ENCODE measurements at places on chromosomes 7 and 10.

- no peak for DNase-seq
Measured at GRCh38 chr10:75399461-75400162, 2.0 kb downstream of the ZNF503 start.

- no peak for DNase-seq
Measured at GRCh38 chr10:70186571-70186970, 16.3 kb upstream of the SAR1A start.

DNA sequence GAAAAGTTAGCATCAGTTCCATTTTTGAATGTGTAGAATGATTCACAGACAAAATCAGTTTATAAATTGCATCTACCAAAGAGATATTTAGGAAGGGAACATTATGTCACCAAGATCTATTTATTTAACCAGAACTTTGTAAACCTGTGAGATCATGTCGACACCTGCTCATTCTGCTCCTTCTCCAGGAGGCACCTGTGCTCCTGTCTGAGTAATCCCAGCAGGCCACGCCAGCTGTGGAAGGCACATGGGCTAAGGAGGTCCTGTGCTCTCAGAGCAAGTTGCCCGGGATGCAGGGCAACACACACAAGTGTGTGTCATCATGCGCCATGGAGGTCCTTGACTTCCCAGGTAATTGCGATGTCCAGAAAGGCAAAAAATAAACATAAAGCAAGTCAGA is 45.5 kb upstream of the ADARB2 start:
- DNase-seq: no peak

- no peak for DNase-seq
Measured at GRCh38 chr7:151810441-151811232, 66.3 kb downstream of the PRKAG2 start.

DNA sequence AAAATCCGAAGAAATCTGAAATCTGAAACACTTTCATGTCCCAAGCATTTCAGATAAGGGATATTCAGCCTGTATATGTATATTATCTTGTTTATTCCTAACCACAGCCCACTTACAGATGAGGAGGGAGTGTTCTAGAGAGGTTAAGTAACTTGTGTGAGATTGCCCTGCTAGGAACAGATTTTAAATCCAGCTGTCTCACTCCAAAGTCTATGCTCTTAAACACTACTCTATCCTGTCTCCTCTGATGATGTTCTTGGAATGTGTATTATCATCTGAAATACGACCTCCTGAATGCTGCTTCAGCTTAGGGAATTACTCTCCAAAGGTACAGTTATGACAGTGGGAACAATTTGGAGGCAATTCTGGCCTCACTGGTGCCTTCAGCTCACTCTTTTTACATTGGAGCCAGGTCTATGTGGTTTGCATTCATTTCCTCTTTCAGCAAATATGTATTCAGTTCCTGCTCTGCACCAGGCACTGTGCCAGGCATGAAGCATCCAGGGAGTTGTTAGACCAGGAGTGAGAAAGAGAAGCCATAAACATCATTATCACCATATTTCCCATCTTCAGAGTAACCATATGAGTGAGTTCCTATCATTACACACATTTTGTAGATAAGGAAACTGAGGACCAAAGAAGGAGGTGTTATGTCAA is 70.2 kb downstream of the NOC3L start:
- DNase-seq: no peak

DNA sequence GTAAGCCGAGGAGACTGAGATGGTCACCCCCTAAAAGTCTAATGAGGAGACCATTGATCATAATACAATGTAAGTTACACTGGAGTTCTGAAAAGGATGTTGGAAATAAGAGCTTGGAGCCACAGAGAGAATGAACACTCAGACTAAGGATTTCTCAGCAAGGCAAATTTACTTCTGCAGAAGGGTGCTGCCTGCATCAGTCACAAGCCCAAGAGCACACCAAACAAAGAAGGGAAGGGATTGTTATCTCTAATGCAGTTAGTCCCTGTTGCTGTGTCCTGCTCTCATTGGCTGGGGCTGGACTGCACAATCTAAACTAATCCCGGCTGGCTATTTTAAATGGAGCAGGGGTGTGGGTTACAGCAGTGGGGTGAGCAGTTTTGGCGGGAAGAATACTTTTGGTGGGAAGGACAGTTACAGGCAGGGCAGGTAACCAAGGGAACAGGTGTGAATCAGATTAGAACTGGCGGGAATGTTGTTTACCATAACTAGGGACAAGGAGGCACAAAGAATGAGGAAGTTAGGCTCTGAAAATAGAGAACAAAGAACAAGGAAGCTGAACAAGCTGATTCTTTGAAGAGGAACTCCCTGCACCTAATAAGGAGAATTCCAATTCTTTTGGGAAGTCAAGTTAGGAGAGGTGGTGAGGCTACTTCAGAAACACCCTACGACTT is 30.3 kb upstream of the TRIM24 start:
- no peak for DNase-seq

DNA sequence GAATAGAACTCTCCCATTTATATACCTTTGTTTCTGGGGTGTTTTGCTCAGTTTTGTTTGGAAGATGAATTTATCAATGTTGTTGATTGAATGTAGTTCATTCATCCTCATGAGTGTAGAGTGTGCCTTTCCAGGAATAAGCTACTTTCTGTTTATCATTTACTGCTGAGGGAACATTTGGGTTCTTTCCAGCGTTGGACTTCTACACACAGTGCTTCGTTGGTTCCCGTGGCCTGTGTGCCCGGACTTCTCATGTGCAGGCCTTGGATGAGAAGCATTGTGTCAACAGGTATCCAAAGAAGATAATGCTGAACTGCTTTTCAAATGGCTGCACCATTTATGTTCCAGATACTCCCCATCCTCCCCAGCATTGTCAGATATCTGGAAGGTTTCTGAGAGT is 107.6 kb upstream of the TNS3 start:
- no peak for DNase-seq

DNA sequence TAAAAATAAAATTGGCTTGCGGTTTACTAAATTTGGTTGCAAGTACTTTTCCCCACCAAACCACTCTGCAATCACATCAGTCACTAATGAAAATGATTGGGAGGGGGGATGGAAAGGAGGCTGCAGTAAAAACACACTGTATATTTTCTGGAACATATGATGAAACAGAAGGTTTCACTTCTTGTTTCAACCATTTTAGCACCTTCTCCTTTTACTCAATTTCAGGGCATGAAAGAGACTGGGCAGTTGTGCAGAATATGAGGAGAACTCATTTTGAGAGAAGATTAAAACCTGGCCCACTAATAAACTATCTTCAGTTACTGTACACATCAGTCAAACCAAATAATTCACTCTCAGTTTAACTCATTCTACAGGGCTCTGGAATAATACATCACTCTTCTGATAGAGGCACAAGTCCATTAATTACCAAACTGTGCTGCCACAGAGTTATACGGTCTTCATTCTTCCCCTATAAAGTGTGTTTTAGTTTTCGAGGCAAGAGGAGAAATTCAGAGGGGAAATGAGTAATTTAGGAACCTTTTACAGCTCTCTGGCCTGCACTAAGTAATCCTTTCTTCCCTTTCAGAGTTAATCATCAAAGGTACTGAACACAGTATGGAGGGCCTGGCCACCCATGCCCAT is 25.5 kb downstream of the JAZF1 start:
- no peak for DNase-seq

GRCh38 chr10:113991091-113991860 is 52.4 kb upstream of the ADRB1 start:
- DNase-seq: no peak

- DNase-seq: no peak
Measured at GRCh38 chr7:127525866-127526480, 59.4 kb downstream of the GCC1 start.

DNA sequence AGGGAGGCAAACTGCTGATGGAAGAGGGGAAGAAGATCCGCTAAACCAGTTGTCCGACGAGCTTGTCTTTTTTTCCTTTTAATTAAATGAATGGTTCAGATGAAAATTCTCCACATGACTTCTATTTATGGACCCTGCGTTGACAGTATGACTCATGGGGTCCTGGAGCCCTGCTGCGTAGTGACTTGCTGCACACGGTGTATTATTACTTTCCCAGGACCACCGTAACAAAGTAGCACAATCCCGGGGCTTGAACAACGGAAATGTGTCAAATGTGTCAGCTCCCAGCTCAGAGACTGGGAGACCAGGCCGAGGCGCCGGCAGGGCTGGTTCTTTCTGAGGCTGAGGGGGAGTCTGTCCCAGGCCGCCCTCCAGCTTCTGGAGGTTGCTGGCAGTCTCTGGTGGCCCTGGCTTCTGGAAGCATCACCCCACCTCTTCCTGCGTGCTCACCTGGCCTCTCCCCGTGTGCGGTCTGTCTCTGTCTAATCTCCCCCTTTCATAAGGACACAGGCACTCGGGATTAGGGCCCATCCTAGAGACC is 33.8 kb upstream of the MNX1 start:
- no peak for DNase-seq

GRCh38 chr10:92604841-92605240 is 11.9 kb downstream of the KIF11 start:
- DNase-seq: no peak

GRCh38 chr7:763762-764161 is 36.7 kb upstream of the PRKAR1B start:
- no peak for DNase-seq

- DNase-seq: no peak
Measured at GRCh38 chr10:122157451-122157850, 113.6 kb upstream of the BTBD16 start.

DNA sequence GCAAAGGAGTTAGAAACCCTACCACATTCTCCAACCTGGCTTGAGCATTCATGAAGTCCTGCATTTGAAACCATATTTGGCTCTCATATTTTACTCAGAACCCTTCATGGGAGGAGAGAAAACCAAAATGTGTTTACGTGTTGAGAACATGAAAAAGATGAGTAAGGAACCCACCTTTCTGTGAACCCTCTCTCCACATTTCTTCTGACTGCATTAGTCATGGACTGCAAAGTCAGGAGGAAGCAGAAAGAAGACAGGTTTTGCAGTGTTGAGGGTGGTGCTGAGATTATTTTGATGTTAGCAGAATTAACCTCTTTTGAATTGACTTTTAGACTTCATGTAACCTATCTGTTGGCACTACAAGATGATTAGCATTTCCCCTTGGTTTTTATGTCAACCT is 4.9 kb downstream of the IFIT1B start:
- no peak for DNase-seq

DNA sequence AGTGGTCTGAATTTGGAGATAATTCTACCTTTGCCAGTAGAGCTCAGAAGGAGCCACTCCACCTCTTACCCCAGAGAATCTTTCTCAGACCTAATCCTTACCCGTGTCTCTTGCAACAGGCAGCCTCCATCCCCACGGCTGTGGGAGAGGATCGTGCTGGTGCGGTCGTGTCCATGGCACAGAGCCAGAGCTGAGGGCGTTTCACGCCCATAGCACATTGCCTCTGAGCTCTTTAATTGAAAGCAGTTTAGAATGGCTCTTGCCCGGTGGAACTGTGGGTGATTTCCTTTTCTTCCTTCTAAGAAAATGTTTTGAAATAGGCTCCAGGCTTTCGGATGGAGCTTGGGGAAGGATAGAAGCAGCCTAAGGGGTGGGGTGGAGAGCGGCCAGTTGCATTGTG is 41.5 kb downstream of the PRF1 start:
- no peak for DNase-seq

- DNase-seq: no peak
Measured at GRCh38 chr10:72370201-72370722, 15.5 kb upstream of the DNAJB12 start.

GRCh38 chr7:116588641-116589594 is 64.1 kb downstream of the CAV1 start:
- no peak for DNase-seq

DNA sequence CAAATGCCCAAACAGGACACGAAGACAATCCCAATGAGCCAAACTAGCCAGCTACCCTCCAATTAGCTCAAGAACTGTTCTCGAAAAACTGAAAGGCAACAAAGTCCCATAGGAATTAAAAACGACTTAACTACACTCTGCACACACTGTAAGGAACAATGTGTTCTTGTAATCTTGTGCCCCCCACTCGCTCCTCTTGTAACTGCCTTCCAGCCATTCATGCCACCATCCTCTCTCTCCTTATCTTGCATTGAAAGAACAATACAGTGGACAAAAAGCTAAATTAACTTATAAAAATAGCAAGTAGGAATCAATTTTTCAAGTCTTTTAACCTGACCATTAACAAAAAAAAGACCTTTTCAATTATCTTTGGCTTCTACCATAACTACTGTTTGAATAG is 2.9 kb downstream of the CYTH3 start:
- no peak for DNase-seq

GRCh38 chr10:74867351-74867750 is 41.0 kb downstream of the KAT6B start:
- no peak for DNase-seq

DNA sequence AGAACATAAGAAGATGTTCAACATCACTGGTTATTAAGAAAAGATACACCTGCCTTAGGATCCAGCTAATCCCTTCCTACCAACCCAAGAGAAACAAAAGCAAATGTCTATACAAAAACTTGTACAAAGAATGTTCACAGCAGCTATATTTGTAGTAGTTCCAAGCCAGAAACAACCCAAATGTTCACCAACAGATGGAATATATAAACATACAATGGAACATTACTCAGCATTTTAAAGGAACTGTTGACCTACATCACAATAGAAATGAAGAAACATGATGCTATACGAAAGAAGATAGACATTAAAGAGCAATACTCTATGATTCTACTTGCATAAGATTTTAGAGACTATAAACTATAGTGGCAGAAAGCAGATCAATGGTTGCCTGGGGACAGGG is 149.4 kb downstream of the ZNF438 start:
- DNase-seq: no peak

GRCh38 chr7:82275342-82275741 is 168.2 kb downstream of the CACNA2D1 start:
- DNase-seq: no peak

- no peak for DNase-seq
Measured at GRCh38 chr7:100600730-100601038, 1.5 kb upstream of the PCOLCE start.

DNA sequence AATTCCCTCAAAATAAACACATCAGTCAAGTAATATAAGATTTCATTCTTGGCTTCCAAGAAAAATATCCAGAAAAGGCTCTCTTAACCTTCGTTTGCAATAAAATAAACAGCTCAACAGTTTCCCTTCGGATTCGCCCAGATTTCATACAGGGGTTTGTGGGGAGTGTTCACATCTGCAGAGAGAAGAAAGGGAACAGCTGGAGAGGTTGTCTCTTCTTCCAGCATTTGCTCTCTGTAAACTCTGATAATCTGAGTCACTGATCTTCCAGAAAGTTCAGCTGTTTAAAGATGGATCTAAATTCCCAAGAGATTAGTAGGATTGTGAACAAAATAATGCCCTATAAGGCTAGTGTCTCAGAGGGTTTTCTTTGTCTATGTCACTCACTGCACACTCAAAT is 277.9 kb downstream of the HPSE2 start:
- DNase-seq: no peak
